ENCODE measurements at places on chromosomes 7 and 10. TPM values are rescaled to one million over a fixed set of nuclear protein-coding genes. Genes with fewer than 3 reads are reported as not detected.

- DNase-seq: no peak
These were observed 49.7 kb upstream of the KIF5B start for GRCh38 chr10:32105782-32106382.

DNA sequence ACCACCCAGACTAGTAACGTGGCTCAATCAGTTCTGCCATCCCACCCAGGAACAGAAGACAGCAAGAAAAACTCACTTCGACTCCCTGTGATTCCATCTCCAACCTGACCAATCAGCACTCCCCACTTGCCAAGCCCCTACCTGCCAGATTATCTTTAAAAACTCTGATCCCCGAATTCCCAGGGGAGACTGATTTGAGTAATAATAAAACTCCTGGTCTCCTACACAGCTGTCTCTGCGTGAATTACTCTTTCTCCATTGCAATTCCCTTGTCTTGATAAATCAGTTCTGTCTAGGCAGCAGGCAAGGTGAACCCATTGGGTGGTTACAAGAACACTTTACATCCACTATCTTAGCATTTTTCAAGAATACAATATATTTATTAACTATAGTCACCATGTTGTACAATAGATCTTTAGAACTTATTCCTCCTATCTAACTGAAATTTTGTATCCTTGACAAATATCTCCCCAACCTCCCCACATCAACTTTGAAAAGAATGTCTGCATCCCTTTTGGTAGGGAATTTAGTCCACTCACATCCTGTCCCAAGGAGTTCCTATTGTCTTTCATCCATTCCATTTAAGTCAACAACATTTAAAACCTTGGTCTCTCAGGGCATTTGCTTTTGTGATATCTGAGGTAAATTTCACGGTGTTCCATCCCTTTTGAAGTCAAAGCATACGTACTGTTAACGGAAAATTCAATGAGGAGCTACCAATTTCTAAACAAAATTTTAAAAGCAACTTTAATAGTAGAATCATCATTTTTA lies 163.7 kb downstream of the MACC1 start:
- DNase-seq: no peak

KAZALD1 gene
- total RNA-seq: 0.17 TPM

DNA sequence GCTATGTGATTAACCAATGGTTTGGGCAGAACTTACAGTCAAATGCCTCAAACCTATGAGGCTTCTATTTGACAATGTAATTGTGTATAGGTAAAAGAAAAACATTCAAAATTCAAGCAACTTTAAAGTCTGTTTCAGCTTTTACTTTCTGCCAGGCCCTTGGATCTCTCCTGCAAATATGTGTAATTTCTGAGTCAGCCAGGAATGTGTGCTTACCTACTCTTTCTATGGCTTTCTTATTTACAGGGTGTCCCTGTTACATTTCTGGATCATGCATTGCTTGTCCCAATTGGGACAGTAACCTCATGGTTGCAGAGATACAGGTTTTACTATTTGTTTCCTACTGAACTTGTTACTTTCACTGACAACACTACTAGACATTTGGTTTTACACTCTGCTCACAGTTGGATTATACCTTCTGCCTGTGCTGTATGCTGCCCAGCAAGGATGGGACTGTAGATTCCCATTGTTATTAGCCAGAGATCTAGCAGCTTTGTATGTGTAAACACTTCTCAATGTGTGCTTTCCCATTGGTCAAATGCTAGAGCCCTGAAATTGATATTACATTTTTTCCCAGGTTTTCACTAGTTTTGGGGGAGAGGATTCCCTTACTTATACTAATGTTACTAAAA lies 355.3 kb downstream of the ARL4A start:
- no peak for DNase-seq

- DNase-seq: peak; percentile 26
These were observed 68.1 kb downstream of the CNOT4 start for GRCh38 chr7:135441791-135442190.
